ENCODE measurements at places on chromosomes 1 and 21. TPM values are rescaled to one million over a fixed set of nuclear protein-coding genes. Genes with fewer than 3 reads are reported as not detected.

PEX14 gene
- total RNA-seq, result 19.6 TPM

ZMYM4 gene
- total RNA-seq, result 65.4 TPM

- no peak for DNase-seq
These were observed 59.8 kb upstream of the BACH1 start for GRCh38 chr21:29238967-29239290.

ZSCAN20 gene
- 3.9 TPM for total RNA-seq

GRCh38 chr1:159015440-159015909 is 5.8 kb downstream of the IFI16 start:
- DNase-seq, result no peak

- no peak for DNase-seq
These were observed 1080.8 kb downstream of the AMY1C start for GRCh38 chr1:104830534-104830933.

- no peak for DNase-seq
These were observed 49.9 kb downstream of the XCL1 start for GRCh38 chr1:168626326-168626725.

DNA sequence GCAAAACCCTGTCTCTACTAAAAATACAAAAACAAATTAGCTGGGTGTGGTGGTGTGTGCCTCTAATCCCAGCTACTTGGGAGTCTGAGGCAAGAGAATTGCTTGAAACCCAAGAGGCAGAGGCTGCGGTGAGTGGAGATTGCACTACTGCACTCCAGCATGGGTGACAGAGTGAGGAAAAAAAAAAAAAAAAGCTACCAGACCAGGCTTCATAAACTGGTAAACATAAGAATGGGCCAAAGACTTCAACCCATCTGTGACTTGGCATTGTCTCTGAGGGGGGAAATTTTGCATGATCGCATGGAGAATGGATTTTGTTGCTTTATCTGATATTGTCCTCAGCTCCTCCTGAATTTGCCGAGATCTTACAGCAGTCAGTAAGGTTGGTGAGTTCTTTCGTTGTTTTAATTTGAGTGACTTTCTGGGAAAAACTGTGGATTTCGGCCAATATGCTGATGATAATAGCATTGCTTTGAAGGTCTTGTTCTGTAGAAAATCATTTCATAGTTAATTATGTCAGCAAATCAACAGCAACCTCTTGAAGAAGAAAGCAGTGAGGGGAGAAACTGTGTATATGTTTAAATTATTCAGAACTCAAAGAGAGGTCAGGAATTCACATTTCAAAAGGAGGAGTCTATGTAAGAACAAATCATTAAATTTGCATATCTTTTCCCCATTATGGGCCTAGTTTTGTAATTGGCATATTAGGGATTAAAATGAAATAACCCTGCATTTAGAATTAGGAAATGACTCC is 13.1 kb downstream of the FGGY start:
- no peak for DNase-seq

ATP6V1G3 gene
- total RNA-seq, result not detected

CFAP410 gene
- 24.0 TPM for total RNA-seq

DNA sequence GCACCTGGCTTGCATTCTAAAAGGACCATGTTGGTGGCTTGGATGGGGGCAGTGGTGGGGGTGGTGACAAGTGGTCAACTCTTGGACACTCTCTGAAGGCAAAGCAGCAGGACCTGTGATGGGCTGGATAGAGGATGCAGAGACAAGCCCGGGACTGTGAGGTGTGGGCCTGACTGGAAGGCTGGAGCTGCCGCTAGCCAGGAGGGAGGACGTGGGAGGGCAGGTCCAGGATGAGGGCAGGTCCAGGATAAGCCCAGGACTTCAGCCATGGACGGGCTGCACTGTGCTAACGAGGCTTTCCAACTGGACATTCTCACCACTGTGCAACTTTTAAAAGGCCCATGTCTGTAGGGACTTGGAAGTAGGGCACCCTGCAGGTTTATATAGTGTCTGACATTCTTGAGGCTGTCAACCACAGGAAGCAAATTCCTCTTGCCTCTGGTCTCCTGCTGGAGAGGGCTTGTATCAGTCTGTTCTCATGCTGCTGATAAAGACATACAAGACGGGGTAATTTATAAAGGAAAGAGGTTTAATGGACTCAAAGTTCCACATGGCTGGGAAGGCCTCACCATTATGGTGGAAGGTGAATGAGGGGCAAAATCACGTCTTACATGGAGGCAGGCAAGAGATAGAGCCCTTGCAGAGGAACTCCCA is 8.3 kb upstream of the C1orf167 start:
- DNase-seq, result peak; percentile 49

TIE1 gene
- total RNA-seq, result 1.5 TPM

DNA sequence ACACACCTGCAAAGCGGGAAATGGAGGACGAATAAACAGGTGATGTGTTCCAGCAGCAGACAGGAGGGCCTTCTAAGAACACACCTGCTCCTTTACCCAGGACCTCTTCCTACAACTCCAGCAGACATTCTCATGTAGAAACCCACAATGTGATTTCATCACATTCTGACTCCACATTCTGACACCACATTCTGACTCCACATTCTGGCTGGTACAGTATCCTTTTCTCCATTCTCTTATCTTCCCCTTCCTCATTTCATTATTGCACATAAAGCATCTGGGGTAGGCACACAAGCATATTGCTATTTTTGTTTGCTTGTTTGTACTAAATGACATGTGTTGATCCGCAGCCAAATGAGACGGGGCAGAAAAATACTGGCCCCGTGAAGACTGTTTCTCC is 3.6 kb upstream of the ZNF124 start:
- no peak for DNase-seq

DNA sequence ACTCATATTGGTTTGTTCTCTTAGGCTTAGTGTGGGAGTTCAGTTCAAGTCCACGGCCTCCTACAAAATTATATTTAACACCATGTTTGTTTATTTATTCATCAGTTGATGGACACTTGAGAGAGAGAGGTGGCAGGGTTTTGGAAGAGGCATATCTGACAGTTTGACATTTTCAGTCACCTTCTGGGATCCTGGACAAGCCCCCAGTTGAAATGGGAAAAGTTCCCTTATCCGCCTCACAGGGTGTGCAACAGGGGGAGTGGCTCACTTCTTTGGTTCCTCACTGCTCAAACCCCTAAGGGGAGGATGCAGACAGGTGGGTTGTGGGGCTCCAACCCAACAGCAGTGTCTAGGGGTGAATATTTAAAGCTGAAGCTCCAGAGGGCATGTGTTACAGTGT is 52.3 kb upstream of the TNFSF18 start:
- DNase-seq, result no peak

GRCh38 chr1:55669293-55669692 is 454.1 kb upstream of the USP24 start:
- DNase-seq, result no peak

DNA sequence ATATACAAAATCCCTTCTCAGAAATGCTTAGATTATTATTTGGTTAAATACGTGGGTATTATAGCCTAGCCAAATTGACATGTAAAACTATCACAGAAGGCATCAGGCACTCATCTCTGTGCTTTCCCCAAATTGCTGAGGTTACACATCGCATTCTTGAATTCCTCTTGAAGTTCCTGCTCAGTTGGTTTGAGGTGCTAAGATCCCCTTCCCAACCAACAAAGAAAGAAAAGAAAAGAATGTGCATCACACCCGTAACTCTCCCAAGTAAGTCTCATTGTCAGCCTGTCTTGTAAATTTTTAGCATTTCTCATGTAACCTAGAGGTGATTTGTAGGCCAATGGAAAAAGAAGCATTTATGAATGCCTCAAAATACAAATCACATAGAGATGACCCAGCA is 539.2 kb upstream of the PRMT6 start:
- DNase-seq, result peak; percentile 67

GRCh38 chr1:45913183-45913683 is 109.8 kb downstream of the MAST2 start:
- DNase-seq, result no peak

GRCh38 chr1:113074237-113074636 is 1.2 kb downstream of the LRIG2 start:
- peak; percentile 11 for DNase-seq

FAM151A gene
- total RNA-seq, result 0.10 TPM

DNA sequence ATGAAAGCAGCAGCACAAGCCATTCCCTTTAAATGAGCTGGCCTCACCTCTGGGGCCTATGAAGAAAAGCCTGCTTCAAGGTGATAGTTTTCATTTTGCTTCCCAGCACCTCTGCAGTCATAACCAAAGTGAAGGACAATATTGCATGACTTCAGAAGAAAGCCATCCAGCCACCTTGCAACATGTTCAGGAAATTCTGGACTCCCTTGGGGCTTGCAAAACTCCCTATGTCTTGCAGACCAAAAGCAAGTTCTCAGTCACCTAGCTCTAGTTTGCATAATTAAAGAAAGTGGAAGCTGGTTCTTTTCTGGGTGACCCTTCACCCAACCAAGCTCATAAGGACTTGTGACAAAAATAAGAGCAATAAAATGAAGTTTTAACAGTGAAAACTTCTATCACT is 87.6 kb downstream of the GFI1 start:
- no peak for DNase-seq

DNA sequence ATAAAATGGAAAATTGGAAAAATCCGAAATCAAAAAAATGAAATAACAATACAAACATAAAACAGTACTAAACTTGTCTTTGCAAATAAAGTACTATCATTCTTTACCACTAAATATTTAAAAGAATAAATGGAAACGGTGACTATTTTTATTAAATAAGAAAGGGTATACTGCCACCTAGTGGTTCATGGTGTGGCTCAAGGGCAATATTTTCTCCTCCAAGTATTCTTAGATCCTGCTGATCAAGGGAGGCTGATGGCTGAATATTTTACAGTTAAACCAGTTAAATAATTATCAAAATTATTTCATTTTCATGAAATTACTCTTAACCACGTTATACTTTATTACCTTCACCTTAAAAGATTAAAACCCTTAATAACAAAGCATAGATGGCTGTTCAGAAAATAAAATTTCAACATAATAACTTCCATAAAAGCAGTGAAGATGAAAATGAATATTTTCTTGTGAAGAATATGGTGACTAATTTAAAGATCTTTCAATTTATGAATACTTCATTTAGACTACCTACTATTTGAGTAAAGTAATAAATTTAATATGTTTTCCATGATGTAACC is 1793.9 kb downstream of the NCAM2 start:
- DNase-seq, result peak; percentile 76

RCC2 gene
- total RNA-seq, result 367 TPM

GRCh38 chr1:27951396-27951795 is 8.4 kb upstream of the XKR8 start:
- DNase-seq, result no peak

GRCh38 chr1:44803312-44804095 is 3.3 kb downstream of the PLK3 start:
- DNase-seq, result no peak

SLC25A34 gene
- 3.5 TPM for total RNA-seq

F13B gene
- total RNA-seq, result not detected

DNA sequence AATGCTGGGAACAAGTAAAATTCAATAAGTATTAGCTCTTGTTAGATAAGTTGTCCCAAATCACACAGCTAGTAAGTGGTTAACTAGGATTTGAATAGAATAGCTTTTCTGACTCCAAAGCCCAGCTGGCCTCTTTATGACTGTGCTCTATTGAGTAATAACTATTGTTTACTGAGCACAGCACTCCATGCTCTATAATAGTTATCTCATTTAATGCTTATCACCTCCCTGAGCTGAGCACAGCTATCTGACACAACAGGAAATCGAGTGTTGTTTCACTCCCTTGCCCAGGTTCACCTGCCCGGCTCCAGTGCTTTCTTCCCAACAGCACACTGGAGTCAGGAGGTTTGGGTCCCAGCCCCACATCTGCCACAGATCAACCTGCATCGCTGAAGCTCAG is 38.8 kb upstream of the STMN1 start:
- DNase-seq, result no peak

C1orf94 gene
- 5.3 TPM for total RNA-seq

DNA sequence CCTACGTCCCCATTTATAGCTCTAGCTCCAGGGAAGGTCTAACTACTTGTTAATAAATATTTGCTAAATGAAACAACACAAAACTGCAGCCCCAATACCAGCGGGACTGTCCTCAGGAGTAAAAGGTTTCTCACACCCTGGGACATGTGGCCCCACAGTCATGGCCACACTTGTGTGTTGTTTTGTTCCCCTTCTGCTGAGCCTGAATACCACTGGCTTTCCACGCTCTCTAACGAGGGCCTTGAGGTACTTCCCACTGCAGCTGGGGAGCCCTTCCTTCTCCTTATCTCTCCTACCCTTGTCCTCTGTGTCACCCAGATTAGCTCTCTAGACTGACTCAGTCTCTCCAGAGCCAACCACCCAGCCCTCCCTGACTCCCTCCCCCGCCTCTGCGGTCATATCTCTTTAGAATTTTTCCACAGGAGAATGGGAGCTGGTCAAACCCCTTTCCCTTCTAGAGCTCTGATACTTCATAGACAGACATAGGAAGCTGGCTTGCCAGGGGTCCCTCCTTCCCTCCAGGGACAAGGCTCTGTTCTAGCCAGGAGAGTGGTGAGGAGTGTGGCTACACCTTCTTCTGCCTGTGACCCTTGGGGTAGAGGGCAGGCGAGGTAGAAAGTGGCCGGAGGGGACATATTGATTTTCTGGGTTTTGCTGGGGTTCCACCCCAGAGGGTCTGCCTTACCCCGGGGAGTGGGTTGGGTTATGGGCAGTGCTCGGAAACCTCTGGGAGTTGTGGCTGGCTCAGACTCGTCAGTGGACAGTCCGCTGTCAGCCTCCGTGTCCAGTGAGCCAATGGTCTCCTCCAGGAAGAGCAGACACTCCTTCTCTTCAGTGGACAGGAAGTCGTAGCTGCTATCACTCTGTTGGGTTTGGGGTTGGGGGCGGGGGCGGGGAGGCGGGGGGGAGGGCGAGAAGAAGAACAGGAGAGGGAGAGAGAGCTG is 8.1 kb downstream of the C1orf116 start:
- no peak for DNase-seq

PDZK1 gene
- not detected for total RNA-seq

DNA sequence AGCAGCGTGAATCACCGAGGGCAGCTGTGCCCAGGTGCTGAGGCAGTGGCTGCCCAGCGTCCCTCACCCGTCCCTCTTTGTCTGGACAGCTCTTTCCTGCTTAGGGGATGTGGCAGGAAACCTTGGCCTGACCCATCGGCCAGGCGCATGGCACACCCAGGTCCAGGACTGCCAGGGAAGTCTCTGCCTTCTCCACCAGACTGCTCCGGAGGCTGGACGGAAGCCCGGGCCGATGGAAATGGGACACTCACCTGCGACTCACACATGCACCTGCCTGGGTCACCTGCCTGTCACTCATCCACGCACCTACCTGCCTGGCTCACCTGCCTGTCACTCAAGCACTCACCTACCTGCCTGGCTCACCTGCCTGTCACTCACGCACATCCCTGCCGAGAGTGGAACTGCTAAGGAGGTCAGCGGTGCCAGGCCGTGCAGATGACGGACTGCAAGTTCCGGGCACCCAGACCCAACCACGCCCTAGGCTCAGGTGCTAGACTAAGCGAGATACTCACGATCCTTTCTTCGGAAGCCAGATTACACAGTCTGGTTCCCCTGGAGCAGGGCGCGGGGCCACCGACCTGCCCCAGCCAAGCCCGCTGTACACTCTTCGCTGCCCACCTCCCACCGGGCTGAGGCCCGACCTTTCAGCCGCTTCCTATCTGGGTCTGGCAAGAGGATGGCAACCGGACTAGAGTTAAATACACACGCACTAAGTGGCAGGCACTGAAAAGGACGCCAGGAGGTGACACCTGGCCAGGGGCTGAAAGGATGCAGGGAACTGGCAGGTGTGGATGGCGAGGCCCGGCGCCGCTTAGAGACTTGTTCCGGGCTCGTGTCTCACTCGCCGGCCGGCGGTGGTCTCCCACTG is 1.1 kb downstream of the UBE2J2 start:
- DNase-seq, result no peak

GRCh38 chr1:237269938-237270337 is 228.0 kb downstream of the RYR2 start:
- no peak for DNase-seq
